ENCODE measurements at places on chromosomes 13 and 19. TPM values are rescaled to one million over a fixed set of nuclear protein-coding genes. Genes with fewer than 3 reads are reported as not detected.

Gene SPATA13
- 4.1 TPM for polyA plus RNA-seq

Gene TMEM272
- polyA plus RNA-seq = 0.18 TPM

Gene ZNF578
- polyA plus RNA-seq = 3.8 TPM

Gene CASP14
- polyA plus RNA-seq = 0.04 TPM

Gene ADGRE2
- polyA plus RNA-seq = 3.4 TPM

Gene IFNL1
- not detected for polyA plus RNA-seq

Gene PEX11G
- 2.3 TPM for polyA plus RNA-seq

Gene PCDH9
- polyA plus RNA-seq = 3.7 TPM

Gene IZUMO2
- polyA plus RNA-seq = not detected

Gene CGB1
- not detected for polyA plus RNA-seq

Gene MIER2
- 19.5 TPM for polyA plus RNA-seq

Gene JAK3
- 1.6 TPM for polyA plus RNA-seq

Gene ERFL
- 0.14 TPM for polyA plus RNA-seq

Gene ZNF442
- not detected for polyA plus RNA-seq

Gene CRX
- polyA plus RNA-seq = not detected

Gene LENG9
- 1.4 TPM for polyA plus RNA-seq

Gene FPR3
- 0.14 TPM for polyA plus RNA-seq

Gene EML2
- polyA plus RNA-seq = 8.7 TPM

Gene KLK3
- 9.4 TPM for polyA plus RNA-seq

Gene RAB8A
- 41.3 TPM for polyA plus RNA-seq

Gene ZFP82
- polyA plus RNA-seq = 10.5 TPM
